ENCODE measurements at places on chromosomes 1 and 21. TPM values are rescaled to one million over a fixed set of nuclear protein-coding genes. Genes with fewer than 3 reads are reported as not detected.

Gene SV2A
- 0.51 TPM for total RNA-seq

DNA sequence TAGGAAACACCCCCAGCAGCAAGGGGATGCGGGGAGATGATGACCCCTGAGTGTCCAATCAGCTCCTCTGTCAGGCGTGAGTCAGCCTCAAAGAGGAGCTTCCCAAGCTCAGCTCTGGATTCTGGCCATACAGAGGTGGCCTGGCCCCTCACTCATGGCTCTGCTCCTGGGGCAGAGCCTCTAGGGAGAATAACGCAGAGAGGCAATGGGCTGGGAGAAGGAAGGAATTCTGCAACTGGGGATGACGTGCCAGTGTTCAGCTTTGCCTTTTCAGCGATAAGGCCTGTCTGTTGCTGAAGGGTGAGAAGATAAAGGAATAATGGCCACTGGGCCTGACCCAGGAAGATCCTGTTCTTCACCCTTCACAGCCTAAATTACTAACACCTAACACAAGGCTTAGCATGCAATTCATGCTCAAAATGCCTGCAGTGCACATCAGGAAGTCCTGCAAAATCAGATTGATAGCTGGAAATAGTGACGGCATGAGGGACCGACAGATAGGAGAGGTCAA lies 92.2 kb downstream of the TBX19 start:
- no peak for DNase-seq

Gene RASSF5
- 0.89 TPM for total RNA-seq

GRCh38 chr1:111154021-111154999 lies 14.3 kb downstream of the CEPT1 start:
- DNase-seq, result no peak

DNA sequence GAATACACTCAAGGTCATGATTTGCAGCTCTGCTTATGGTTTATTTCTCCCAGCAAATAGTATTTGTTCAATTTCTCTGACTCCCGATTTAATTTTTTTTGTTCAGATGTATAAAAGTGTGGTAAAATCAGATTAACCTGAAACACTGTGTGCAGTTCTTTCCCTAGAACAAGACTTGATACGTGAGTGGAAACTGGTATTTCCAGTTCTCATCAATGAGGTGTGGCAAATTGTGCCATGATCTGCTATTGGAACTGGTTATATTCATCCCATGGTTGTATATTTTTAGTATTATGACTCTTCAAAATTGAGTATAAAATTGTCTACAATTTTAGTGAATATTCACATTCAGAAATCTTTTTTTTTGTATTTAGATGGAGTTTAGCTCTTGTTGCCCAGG lies 76.8 kb upstream of the IVNS1ABP start:
- DNase-seq, result no peak
